AG04450 (cell line): ENCODE measurements at places on chromosomes 5 and 9.
A peak's percentile ranks its signal among the peaks of the same experiment; 100 is the strongest.

- DNase-seq: no peak
Measured at GRCh38 chr5:170536525-170536924, 32.7 kb downstream of the KCNIP1 start.

- no peak for DNase-seq
Measured at GRCh38 chr5:57842364-57843058, 359.9 kb upstream of the ACTBL2 start.

- DNase-seq: no peak
Measured at GRCh38 chr5:154858972-154859871, 795 bp downstream of the CNOT8 start.

- no peak for DNase-seq
Measured at GRCh38 chr5:145540375-145540774, 294.8 kb downstream of the PRELID2 start.

DNA sequence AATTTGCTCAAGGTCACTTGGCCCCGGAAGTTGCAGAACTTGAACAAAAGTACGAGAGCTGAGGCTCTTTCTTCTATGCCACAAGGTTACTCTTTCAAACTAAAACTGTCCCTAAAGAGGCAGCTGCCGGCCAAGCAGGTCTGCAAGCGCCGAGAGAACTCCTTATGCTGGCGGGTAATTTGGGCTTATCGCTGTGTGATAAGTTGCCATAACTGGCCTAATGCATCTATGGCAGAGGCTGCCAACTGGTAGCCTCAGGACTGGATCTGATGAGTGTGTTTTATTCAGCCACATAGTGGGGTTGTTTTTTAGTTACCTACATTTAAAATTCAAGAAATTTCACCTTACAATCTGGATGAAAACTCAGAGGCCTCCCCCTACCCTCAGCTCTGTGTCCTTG, 68.1 kb upstream of the SPOCK1 start:
- DNase-seq: no peak

GRCh38 chr9:135015565-135015964, 71.9 kb upstream of the OLFM1 start:
- no peak for DNase-seq

DNA sequence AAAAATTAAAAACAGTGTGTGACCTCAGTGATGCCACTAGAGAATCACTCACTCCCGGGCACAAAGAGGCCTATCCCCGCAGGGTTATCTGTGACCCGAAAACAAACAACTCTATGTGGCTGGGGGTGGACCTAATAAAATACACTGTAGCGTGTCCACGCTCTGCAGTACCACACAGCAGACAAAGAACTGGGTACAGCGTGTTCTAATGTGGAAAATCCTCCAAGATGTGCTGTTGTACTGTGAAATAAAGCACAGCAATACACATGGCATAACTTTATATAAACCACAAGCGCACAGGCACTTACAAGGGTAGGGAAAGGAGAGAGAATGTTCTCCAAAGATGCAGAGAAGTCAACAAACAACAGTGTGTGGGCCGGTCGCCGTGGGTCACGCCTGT, 8.1 kb upstream of the SLC34A1 start:
- DNase-seq: no peak

DNA sequence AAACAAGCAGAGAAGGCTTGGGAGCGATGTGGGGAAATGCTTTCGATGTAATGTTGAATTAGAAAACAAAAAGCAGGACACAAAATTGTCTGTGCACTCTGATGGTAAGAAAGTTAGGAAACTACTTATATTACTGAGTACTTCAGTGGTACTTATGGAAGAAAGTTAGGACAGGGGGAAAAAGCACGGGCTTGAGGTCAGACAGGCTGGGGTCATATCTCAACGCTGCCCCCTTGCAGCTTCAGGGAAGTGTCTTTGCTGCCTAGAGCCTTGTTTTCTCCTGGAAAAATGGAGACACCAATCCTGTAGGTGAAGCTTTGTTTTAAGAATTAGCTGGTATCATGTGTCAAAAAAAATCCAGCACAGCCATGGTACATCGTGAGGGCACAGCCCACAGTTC, 23.0 kb downstream of the NEURL1B start:
- no peak for DNase-seq

DNA sequence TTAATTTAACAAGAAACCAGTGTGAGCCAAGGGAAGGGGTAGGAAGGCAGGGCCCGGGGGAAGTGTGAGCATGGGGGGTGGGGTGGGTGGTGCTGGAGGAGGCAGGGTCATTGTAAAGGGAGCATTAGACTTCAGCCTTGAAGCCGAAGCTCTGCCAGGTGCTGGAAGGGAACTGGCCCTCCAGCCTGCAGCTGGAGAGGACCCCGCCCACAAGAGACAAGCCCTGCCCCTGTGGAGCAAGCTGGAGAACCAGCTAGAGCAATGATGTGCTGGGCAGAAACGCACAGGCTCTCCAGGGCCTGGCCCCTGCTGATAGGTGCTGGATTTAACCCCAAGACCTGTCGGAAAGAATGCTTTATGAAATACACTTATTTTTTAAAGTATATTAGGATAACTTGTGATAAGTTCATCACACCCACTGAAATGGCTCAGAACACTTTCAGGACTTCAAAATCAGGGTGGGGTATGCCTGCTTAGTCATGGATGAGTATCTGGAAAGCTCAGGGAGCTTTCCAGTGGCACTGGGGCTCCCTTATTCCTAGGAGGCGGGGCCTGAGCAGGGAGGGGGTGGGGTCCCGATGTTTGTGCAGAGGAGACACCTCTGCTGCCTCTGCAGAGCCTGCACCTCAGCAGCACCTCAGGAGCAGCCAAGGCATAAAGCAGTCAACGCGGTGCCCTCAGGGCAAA, 27.1 kb downstream of the UBE2QL1 start:
- no peak for DNase-seq

DNA sequence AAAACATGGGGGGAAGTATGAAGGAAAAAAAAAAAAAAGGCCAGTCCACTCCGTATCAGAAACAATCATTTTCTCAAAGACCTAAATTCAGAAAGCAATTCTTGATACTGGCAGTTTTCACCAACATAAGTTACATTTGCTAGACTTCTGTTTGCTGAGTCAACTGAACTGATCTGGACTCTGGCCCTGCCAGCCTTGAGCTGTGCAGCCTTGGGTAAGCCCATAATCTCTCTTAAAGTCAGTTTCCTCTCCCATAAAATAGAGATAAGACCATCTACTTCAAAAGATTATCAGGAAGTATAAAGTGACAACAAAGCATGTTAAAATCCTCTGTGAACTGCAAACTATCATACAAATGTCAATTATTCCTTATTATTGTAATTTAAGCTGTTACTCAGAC, 106.8 kb downstream of the MAPKAP1 start:
- no peak for DNase-seq

DNA sequence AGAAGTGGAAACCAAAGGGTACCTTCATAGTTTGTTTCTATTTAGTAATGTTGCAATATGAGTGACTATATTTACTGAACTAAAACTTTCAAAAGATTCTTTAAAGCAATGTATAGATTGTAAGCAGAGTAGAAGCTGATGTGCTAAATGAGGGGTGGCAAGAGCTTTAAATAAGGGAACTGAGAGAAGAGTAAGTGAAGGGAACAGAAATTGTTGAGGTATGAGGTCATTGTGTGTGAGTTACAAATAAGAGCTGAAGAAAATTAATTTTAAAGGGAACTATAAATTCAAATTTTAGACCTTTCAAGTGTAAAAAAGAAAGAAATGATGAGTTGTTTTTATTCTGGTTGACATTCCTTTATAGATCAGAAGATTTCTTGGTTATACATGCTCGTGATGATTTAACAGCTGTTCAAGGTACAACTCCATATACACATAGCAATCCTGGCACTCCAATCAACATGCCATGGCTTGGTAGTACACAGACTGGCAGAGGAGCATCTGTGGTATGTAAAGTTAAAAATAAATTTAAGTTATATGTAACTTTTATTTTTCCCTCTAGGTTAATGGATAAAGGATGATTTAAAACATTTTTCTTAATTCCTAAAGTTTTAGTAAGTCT, 135.1 kb upstream of the TNFAIP8 start:
- DNase-seq: no peak

- DNase-seq: no peak
Measured at GRCh38 chr5:111447099-111447498, 65.2 kb downstream of the STARD4 start.

- DNase-seq: peak; percentile 59
Measured at GRCh38 chr5:54905942-54906537, 79.4 kb downstream of the ESM1 start.

DNA sequence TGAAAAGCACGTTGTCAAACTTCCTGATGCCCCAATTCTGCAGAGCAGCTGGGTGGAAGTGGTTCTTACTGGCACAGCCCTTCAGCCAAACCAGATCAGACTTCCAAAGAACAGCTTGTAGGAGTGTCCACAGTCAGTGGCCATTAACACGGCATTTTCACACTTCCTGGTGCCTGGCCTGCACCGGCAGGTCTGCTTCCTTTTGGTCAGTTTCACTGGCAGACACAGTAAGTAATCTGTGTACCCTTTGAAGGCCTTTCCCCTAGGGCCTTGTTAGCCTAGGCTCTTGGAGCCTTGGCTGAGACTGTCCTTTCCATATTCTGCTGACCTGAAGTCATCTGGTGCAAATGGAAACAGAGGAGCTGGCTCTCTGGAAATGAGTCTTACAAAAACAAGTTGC, 297.5 kb upstream of the TNC start:
- no peak for DNase-seq

GRCh38 chr9:134181648-134182034, 17.3 kb upstream of the RNU6ATAC start:
- no peak for DNase-seq

DNA sequence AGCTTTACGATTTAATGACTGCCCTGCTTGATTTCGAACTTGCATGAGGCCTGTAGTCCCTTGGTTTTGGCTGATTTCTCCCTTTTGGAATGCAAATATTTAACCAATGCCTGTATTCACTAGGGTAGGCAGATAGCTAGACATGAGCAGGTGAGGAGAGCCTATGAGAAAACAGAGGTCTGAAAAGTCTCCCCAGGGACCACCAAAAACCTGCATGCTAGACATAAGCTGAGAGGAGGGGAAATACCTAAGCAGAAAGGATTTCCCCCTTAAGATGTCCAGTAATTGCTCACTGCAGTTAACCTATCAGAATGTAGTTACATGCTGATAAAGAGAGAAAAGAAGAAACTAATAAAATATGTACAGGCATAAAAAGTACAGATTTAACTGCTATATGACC, 667.4 kb upstream of the SEMA6A start:
- DNase-seq: no peak

GRCh38 chr5:81820318-81820636, 69.4 kb upstream of the SSBP2 start:
- no peak for DNase-seq

- DNase-seq: no peak
Measured at GRCh38 chr5:92801911-92802310, 779.1 kb downstream of the NR2F1-AS1 start.

DNA sequence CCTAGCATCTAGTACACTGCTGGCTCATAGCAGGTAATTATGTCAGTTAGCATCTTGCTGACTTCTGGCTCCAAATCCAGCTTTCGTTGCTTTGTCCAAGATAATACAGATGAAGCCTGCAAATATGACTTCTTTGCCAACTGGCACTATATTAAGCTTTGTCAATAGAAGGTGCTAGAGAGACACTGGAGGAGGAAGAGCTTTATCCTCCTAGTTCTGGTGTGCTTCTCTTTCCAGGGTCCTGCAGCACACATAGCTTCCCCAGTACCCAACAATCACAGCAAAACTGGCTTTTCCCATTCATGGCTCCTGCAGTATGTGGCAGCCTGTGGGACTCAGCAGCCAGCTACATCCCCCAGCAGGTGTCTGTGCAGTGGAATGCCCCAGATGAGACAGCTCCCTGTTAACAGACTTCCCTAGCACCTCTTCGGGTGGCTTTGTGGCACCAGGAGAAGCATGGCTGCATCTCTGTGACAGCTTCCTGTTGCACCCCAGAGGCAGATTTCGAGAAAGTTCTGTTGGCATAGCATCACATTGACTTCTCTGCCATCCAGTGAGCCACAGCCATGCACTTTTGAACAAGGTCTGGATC, 147.8 kb downstream of the OXCT1 start:
- DNase-seq: no peak

GRCh38 chr5:4453655-4454054, 686.5 kb upstream of the ADAMTS16 start:
- no peak for DNase-seq

GRCh38 chr5:138115254-138115653, 24.0 kb downstream of the NME5 start:
- DNase-seq: no peak

DNA sequence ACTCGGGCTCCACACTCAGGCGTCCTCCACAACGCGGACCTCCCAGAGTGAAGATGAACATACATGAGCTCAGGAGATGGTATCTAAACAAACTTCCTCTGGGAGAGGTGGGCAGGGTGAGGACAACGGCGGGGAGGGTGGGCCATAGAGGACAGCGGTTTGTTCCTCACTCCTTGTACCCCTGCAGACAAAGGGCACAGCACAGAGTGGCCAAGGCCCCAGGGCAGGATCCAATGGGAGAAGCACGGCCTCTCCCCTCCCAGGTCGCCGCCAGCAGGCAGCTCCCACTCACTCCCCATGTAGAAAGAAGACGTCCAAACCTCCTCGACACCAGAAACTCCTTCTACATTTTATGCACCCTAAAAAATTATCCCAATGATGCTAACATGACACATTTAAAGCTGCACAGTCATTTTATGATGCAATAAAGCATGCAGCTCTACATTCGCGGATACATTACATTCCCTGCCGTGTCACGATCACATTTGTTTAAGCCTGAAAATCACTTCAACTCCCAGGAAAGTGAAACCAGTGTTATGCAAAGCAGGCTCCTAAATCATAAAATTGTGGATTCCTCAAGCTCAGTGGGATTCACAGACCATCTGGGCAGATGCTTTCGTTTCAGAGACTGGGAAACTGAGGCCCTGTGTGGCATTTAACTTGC, 87.5 kb upstream of the SARDH start:
- DNase-seq: peak; percentile 36

DNA sequence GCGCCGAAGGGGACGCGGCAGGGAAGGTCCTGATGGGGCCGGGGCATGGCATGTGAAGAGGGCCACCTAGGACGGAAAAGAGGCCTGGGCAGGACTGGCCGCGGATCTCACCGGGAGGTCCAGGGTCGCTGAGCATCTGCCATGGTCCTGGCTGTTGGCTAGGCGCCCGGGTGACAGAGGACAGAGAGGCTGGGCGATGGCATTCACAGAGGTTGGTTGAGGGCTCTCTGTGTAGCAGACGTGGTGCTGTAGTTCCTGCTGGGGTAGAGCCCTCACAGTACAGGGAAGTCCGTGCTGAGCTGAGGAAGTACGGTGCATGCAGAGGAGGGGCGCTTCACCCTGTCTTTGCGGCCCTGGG, 427 bp downstream of the PCYOX1L start:
- DNase-seq: no peak

GRCh38 chr5:10251405-10251804, 1.3 kb downstream of the CCT5 start:
- DNase-seq: no peak

GRCh38 chr5:132076983-132077382, 3.4 kb downstream of the CSF2 start:
- DNase-seq: no peak

GRCh38 chr5:73422164-73422563, 26.4 kb downstream of the FOXD1 start:
- no peak for DNase-seq

DNA sequence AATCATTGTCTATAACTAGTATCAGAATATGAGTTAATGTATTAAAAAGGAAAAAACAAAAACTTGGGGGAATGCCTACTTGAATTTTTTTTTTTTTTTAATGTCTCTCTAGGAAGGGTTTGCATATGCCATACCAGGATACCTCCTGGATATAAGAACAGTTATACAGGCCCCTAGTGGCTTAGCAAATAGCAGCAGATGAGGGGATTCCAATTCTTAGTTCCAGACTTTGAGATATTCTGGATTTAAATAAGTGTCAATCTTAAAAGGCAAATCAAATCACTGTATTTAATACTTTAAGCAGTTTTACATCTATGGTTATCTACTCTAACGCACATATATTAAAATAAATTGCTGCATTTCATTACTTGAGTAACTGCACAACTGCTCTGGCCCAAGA, 1055.5 kb upstream of the DMAC1 start:
- no peak for DNase-seq
